ENCODE measurements at places on chromosomes 11 and 22.

DNA sequence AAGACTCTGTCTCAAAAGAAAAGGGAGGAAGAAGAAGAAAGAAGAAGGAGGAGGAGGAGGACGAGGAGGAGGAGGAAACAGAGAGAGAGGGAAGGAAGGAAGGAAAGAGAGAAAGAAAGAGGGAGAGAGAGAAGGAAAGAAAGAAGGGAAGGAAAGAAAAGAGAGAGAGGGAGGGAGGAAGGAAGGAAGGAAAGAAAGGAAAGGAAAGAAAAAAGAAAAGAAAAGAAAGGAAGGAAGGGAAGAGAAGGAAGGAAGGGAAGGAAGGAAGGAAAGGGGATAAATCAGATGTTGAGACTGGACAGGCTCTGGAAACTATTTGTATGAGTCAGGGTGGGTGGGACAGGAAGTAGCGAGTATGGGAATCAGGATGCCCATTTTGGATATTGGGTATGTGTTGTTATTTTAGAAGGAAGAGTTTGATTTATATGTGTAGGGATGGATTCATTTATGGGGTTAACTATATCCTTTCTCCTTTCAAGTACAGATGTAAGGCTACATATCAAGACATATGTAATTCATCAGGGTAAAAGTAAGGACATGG, 6.0 kb upstream of the RPL3 start:
- DNase-seq: no peak

GRCh38 chr11:109612496-109612895, 190.5 kb downstream of the C11orf87 start:
- no peak for DNase-seq

DNA sequence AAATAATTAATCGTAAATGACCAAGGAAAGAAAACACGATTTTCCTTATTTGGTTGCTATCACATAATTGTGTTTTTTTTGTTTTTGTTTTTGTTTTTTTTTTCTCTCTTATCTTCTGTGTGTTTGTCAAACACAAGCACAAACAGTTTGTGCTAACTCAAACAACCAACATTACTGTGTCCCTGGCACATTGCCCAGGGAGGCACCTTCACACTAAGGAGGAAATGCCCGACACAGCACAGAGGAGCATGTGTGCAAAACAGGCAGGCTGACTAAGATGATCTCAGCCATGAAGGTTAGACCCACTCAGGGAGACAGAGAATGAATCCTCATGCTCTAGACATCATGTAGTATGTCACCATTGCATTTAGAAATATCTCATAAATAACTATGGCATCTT, 130.1 kb downstream of the SOX6 start:
- DNase-seq: no peak

GRCh38 chr11:362642-363442, 6.5 kb upstream of the B4GALNT4 start:
- no peak for DNase-seq

DNA sequence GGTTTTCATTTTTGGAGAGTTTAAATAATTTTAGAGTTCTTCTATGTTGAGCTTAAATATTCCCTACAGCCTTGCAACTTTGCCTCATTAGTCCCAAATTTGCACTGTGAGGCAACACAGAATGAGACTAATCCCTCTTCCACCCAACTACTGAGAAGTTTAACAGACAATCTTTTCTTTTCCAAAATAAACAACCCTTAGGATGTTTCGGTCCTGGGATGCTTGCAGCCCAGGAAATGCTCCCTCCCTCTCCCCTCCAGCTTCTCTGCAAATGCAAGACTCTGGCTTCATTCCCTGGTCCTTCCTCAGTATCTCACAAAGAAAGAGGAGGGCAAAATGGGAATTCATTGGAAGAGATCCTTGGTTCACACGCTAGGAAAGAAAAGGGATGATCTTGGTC, 222.5 kb downstream of the ST3GAL4 start:
- no peak for DNase-seq

- peak; percentile 57 for DNase-seq
Observed at GRCh38 chr22:39946503-39947219, 13.5 kb upstream of the TMA7B start.

- peak; percentile 5 for DNase-seq
Observed at GRCh38 chr11:128890543-128891368, at the start of gene KCNJ5. Gene KCNJ5 (plus strand): TSS chr11:128891356. CDS start chr11:128911274, 19,918 bp downstream.

Measured in C1 segment of cervical spinal cord (tissue), 14 donors.